ENCODE measurements at places on chromosomes 12 and 14.

- DNase-seq = no peak
These were observed 201.0 kb downstream of the TMX1 start for GRCh38 chr14:51441001-51441400.

DNA sequence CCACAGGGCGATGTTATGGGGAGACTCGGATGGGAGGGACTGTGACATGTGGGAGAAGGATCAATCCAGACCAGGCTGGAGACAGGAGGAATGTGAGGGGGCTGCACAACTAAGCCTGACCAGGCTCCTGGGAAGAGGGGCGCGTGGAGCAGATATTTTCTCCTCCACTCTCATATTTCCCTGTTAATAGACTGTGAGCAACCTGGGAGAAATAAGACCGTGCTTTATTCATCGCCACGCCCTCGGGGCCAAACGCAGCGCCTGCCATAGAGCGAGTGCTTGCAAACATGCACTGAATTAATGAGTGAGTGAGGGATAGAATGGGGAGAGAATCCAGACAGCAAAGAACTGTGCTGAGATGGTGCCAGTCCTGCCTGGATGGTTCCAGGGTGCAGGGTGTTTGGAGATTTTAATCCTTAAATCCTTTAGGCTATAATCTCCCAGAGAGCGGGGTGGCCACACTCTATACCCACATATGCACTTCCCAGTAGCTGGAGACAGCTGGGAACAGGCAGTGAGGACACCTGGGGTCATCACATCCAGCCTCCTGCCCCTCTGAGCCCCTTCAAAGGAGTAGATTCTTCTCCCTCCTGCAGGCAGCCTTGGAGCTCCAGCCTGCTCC lies 13.6 kb upstream of the FAIM2 start:
- no peak for DNase-seq

GRCh38 chr12:89864411-89864810 lies 155.8 kb upstream of the ATP2B1 start:
- DNase-seq = no peak

- DNase-seq = no peak
These were observed 2.6 kb downstream of the NKX2-1 start for GRCh38 chr14:36517242-36518030.

- peak; percentile 88 for DNase-seq
These were observed 3.1 kb downstream of the CCND2 start for GRCh38 chr12:4276524-4277204.

- peak; percentile 61 for DNase-seq
These were observed 109.9 kb downstream of the NCOR2 start for GRCh38 chr12:124457287-124458219.

DNA sequence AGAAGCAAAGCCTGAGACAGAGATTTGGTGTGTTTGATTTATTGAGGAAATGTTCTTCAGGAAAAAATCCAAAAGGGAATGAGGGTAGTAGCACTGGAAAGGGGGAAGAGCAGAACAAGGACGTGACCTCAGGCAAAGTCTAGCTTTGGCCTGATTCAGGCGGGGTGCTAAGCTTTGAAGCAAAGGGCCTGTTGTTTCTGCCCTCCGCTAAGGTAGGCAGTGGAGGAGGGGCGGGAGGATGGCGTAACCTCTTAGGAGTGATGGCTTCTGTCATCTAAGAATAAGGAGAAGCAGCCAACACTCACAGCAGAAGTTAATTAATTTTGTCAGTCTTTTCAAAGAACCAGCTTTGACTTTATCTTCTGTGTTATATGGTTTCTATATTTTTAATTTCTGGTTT lies 20.4 kb downstream of the ABHD12B start:
- no peak for DNase-seq

DNA sequence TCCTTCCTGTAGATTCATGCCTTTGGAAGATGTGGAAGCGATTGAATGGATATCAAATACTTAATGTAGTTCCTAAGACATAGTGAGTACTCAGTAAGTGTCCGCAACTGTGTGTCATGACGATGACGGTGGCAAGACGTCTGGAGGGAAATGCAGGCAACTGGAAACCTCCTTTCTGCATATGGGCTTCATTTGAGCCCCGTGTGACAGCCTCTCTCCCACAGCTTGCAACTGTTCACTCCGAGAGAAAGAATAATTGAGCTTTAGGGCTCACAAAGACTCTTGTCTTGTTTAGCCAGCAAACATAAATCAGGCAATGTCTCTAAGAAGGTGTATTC lies 6.9 kb downstream of the CFAP251 start:
- peak; percentile 87 for DNase-seq

DNA sequence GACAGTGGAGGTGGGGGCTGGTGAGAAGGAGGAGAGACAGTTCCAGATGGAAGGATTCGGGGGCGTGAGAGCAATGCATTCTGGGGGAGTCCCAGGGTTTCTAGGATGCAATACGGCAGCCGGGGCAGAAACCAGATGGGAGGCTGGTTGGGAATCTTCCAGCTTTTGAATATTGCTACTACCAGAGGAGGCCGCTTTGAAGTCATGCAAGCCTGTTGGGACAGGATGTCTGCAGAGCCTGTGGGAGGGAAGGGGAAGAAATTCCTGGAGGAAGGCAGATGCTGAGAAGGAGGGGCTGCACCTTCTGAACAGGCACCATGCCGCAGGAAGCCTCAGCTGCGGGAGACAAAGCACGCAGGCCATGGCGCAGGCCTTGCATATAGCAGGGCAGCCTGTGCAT lies 105.4 kb downstream of the APAF1 start:
- peak; percentile 34 for DNase-seq

DNA sequence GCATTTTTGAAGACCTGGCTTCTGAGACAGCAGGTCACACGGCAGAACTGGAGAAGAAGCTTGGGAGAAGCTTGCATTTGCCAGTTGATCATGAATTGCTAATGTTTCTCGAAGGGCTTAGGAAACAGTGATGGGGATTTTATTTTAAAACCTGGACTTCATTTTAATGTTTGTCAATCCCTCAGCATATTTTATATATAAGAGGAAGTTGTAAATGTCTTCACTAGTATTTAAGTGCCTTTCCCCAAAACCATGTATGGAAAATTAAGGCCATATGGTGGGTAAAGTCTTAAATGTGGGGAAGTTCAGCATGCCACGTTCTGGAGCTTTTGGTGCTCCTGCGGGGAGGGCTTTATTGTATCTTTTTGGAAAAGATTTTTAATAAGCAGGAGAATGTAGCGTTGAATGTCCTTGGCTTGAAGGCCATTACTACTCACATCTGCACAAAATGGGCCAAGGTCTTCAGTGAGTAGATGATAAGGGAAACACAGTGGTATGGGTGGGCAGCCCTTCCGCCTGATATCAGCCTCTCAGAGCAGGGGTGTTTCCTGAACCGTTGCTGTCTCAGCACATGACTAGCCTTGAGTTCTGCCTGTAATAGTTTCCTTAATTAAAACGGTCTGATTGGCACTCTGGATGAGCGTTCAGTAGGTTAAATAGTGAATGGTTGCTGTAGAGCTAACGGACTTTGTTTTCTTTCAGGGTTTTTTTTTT lies 511.4 kb downstream of the PCNX1 start:
- DNase-seq = no peak

DNA sequence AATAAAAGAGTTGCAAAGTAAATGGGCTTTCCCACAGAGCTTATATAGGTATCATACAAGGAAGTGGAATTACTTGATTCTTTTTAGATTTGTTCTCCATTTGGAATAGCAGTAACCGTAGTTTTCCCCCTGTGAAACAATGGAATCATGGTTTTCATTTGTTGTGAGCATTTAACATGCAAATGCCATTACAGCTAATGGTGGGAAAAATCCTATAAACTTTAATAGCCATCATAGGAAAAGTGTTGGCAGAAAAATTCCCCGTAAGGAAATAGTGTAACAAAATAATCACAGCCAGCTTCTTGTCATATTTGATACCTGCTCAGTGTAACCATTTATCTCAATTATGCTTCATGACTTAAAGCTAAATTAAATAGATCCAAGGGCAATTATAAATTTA lies 95.3 kb downstream of the TPH2 start:
- no peak for DNase-seq

- DNase-seq = peak; percentile 12
These were observed 26.1 kb upstream of the ANP32D start for GRCh38 chr12:48446161-48446776.

DNA sequence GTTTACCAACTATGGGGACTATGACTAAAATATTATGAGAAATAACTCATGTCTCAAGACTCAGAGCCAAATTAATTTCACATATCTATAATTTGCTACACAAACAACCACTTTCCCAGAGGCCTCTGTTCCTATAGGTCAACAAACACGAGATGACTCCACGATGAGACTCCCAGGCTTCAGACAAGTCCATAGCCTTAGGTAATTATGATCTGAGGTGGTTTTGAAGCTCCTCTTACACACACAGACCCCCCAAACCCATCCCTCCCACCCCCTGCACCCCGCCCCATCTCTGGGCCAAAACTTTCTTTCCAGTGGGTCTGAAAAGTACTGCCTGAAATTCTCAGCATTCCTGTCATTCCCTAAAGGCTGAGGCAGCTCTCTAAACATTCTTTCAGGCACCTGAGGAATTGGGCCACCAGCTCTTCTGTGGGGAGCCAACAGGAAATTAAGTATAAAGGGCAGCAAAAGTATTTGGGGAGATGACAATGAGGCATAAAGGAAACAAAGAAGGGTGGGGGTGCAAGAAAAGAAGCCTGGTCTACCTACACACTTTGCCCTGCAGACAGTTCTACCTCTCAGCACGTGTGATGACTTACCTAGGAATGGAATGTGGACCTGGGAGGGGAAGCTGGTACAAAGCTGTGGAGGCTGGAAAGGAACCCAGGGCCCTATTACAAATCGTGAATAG lies 143.6 kb downstream of the PAWR start:
- peak; percentile 20 for DNase-seq

DNA sequence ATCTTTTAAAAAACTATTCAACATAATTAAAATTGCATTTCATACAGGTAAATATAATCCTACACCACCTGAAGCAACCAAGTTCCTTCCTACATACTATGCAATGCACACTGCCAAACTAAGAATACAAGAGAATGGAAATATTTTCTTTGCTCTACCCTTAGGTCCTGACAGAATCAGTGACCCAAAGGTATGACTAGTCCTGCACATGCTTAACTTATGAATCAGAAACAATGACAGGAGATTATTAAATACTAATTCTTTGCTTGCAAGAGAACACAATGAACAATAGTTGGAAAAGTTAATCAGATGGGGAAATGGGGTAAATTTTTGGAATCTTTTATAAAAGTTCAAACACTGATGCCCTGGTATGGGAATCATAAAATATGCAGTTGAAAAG lies 220.1 kb downstream of the SOX5 start:
- DNase-seq = peak; percentile 17

DNA sequence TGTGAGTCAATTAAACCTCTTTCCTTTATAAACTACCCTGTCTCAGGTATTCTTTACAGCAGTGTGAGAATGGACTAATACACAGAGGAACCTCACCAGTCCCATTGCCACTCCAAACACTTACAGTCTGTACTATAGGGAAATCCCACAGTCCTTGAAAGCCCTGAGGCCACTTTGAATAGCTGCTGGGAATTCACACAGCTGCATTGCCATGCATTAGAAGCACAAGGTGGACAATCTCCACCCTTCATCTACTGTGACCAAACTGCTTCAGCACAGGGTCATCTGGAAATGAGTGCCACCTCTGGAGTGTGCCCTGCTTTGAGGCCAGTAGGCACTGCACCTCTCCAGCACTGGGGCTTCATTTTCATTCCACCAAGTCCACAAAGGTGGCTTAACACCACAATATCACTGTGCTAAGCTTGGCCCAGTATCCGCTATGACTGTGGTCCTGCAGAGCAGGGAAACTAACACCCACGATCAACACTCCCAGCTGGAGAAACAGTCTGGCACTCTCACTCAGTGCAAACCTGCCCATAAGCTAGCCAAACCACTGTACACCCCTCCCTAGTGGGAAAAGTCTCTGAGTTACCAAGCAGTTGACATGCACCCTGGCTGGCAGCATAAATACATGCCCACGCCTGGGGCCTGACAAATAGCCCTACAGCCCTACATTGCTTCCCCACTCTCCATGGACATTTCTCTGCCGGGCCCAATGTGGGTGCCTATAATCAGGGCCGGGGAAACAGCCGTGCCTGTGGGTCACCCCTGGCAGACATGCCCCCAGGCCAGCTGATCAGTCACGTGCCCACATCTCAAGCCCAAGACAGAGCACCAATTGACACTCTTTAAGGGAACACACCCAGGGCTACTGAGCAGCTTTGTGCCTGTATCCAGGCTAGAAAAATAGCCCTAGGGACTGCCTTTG lies 294.3 kb upstream of the MGAT4C start:
- DNase-seq = no peak

- DNase-seq = no peak
These were observed 222.1 kb downstream of the AACS start for GRCh38 chr12:125287155-125287847.

- no peak for DNase-seq
These were observed 325 bp downstream of the C12orf60 start for GRCh38 chr12:14803830-14804160.

DNA sequence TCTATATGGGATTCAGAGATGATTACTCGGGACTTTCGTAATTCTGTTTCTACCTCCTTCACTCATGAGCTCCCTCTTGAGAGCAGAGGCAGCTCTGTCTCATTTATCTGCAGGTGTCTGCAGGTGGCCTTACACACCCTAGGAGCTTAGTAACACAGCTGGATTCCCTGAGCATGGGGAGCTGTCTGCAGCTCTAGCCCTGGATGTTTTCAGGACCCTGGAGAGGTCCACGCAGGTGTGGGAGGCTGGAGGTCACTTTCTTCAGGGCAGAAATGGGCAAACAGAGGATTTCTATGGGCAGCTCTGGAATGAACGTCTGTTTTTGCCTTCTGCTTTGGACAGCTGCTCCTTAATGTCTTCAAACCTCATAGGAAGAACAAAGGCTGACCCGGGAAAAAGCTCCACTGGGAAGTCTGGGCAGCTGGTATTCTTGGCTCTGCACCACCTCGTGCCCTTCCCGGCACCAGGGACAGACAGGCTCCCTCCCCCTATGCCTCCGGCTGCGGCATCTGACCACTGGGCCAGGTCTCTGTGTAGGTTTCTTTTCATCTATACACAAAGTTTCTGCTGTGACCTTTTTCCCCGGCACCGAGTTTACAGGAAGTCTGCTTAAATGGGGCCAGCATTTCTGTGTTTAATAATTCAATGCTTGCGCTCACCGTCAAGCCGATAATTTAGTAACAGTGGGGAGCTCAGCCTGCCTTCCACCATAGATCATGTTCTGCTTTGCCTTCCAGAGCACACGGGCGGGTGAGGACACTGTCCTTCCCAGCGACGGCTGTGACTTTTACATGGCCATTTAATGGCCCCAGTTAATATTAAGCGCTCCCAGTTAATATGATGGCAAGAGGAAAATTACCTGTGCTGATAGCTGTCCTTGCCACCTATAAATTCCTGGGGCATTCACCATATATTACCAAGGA lies 320.2 kb upstream of the SFSWAP start:
- no peak for DNase-seq

All from fibroblast of mammary gland (primary cell).